Smooth muscle cell of the brain vasculature (primary cell): ENCODE measurements at places on chromosomes 1 and 21.

GRCh38 chr1:207837673-207838072, 73.3 kb downstream of the CD34 start:
- DNase-seq, result no peak

GRCh38 chr1:31152181-31152795, 86.8 kb upstream of the PUM1 start:
- no peak for DNase-seq

DNA sequence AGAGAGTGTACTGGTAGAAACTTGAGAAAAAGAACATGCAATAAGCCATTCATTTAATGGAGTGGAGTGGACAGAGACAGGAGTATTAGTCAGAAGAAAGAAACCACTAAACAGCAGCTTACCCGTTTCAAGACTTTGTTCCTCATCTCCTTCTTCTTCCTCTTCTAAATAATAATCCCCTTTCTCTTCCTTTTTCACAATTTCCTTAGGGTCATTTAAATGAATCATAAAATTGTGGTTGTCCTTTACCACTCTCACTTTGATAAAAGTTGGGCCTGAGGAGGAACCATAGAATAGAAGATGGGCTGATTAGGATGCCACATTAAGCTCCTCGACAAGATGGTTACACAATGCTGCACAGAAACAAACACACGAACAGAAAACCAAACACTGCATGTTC, 109.6 kb downstream of the WDR3 start:
- DNase-seq, result no peak

DNA sequence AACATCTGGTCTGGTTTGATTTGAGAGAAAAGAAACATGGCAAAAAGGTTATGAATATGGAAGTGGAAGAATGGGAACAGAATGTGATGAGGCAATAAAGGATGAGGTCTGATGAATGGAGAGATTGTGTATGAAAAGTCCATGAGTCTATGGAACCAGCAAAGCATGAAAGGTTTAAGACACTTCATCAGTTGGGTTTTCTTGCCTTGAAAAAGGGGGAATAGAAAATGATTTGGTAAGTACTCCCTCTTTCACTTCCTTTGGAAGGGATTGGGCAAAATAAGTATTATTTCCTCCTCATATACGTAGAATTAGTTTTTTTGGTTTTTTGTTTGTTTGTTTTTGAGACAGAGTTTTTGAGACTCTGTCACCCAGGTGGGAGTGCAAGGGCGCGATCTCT, 155.8 kb downstream of the TRIM33 start:
- DNase-seq, result no peak

DNA sequence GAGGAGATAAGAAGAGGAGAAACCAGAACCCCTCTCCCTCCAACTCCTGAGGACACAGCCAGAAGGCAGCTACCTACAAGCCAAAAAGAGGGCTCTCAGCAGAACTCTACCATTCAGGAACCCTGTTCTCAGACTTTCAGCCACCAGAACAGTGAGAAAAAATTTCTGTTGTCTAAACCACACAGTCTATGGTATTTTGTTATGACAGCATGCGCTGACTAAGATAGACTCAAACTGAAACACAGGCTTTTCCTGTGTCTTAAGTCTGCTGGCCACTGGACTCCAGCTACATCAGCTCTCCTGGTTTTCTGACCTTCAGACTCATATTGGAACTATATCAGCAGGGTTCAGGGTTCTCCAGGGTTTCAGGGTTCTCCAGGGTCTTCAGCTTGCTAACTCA, 126.5 kb upstream of the TNFSF4 start:
- no peak for DNase-seq

DNA sequence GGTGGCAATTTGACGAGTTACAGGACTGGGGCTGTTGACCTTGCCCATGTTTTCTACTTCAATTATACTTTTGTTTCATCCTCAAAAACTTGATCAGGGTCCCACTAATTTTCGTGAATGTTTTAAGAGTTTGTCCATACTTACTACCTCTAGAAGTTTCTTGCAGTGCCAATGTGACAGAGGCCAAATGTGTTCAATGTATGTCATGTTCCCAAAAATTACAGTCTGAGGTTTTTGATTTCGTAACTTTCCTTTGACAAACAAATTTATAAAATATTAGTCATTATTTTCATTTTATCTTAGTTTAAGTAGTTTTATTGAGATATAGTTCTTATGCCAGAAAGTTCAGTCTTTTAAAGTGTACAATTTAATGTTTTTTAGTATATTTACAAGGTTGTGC, 15.3 kb downstream of the VPS13D start:
- DNase-seq, result no peak

GRCh38 chr21:33383056-33383888, 19.9 kb upstream of the IFNGR2 start:
- no peak for DNase-seq

- no peak for DNase-seq
Measured at GRCh38 chr1:245216366-245217115, 61.8 kb downstream of the KIF26B start.

GRCh38 chr1:204842892-204843291, 27.8 kb upstream of the NFASC start:
- no peak for DNase-seq

DNA sequence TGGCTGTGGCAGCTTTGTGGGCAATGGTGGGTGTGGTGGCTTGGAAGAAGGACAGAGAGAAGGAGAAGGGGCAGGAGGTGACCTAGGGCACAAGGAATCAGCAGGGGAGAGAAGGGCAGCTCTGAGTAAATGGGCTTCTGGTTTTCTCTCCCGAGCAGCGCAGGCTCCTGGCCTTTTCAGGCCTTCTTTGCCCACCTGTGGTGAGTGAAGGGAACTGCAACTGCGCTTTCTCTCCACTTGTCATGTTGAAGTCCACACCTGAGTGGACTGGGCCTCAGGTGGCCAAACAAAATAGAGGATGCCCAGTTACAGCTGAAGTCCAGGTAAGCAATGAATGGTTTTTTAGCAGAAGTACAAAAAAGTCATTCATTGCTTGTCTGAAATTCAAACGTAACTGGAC, 29.4 kb upstream of the KCNA10 start:
- DNase-seq, result no peak

DNA sequence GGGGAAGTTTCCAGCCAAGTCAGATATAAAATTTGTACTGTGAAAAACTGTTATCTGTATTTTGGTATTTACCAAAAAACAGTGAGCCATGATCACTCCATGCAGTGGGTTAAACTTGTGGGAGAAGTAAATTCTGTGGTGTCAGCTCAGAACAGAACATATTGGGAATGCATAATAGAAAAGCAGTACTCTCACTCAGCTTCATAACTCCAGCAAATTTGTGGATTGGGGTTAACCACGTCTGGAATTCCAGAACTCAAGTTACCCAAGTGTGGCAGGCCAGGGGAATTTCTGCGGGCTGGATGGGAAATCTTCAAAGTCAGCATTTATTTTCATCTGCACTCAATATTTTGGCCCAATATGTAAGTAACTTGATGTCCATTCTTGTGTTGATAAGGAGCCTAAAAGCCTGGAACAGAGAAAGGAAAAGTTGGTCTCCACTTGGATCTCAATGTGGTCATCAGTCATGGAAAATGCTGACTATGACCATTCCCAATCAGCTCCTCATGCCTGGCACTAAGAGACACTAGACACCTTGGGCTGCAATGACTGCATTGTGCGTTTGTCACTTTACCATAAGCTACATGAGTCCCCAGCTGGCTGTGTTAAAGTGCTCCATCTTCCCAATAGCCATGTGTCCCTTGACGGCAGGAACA, 39.1 kb upstream of the ENAH start:
- no peak for DNase-seq

DNA sequence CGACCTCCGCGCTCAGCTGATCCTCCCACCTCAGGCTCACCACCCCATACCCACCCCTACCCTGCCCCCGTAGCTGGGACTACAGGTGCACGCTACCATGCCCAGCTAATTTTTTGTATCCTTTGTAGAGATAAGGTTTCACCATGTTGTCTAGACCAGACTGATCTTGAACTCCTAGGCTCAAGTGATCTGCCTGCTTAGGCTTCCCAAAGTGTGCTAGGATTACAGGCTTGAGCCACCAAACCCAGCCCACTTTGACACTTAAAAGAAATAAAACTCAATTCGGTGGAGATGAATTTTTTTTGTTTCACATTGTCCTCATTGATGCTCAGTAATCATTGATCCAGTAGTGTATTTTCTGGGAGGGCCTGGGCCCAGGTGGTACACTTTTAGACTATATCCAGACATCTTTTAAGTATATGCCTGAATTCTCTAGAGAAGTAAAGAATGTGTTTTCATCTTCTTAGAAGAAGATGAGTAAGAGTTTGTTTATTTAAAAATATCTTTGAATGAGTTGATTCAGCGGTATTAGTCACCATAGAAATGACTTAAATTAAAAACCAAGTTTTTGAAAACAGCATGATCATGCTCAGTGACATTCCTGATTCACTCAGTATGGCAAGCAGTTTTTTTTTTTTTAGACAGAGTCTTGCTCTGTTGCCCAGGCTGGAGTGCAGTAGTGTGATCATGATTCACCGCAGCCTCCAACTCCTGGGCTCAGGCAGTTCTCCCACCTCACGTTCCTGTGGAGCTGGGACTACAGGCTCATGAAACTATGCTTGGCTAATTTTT, 57.8 kb downstream of the EPB41 start:
- DNase-seq, result peak; percentile 39

- no peak for DNase-seq
Measured at GRCh38 chr21:32733356-32733755, 5.5 kb upstream of the SYNJ1 start.

- DNase-seq, result peak; percentile 9
Measured at GRCh38 chr1:201346337-201346939, 31.0 kb downstream of the TNNT2 start.

DNA sequence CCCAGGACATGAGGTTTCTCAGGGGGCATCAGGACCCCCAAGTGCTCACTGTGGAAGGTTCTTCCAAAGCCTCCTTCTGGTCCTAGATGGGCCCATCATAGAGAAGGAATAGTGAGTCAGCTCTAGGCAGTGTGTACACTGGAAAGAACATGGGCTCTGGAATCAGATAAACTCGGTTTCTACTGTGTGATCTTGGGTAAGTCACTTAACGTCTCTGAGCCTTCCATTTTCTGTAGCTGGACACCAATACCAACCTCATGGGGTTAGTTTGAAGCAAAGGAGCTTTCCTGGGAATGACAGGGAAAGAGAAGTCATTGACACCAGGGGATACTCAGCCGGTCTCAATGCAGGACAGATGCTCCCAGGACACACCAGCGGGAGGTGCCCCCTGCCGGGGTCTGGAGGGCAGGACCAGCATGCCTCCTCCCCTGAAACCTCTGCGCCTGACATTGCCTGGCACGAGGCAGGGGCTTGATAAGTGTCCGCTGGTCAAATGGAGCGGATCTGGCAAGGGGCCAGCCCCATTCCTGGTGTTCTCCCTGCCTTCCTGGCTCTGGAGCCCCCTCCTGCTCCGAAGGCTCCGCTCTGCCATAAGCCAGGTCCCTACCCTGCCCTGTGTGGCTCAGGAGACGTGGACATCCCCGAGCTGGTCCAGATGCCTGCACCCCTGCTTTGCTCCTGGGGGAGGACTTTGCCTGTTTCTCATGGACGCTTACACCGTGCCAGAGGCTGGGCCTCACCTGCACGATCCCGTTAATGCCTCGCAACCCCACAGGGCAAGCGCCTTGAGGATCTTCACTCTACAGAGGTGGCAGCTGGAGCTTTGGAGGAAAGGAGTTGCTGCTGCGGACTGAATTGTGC, 52.8 kb downstream of the EDN2 start:
- DNase-seq, result no peak

DNA sequence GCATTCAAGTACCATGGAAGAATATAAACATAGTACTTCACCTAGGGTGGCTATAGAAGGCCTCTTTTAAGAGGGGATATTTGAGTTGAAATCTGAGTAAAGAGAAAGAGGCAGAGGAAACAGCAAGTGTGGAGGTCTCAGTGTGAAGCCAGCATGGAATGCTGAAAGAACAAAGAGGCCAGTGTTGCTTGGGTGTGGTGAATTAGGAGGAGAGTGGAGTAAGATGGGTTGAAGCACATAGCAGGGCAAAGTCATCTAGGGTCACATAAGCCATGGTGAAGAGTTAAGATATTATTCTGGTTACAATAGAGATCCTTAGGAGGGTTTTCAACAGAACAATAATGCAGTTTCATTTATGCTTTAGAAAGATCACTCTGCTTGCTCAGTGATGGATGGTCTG, 37.5 kb downstream of the C1orf141 start:
- DNase-seq, result no peak

- DNase-seq, result no peak
Measured at GRCh38 chr1:231938211-231938610, 311.6 kb downstream of the DISC1 start.

- DNase-seq, result no peak
Measured at GRCh38 chr1:32063261-32063681, 9.5 kb upstream of the TMEM39B start.

- DNase-seq, result no peak
Measured at GRCh38 chr21:38506661-38507281, 8.5 kb upstream of the ERG start.

DNA sequence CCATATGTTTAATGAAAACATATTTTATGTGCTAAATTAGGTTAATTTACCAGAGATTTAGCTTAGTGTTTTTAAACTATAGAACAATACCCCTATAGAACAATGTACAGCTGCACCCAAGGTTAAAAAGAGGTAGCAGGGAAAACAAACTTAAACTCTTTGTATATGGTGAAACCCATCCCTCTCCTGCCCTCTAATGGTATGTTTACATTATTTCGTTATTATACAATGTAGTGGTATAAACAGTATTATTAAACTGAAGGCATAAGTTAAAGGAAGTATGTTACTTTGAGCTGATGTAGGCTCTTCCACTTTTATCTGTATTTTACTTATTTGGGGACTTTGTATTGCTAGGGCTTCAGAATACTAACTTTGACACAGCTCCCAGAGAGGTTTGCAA, 16.7 kb upstream of the ZYG11A start:
- DNase-seq, result no peak

GRCh38 chr21:40166291-40166843, 299.1 kb downstream of the PCP4 start:
- DNase-seq, result no peak

DNA sequence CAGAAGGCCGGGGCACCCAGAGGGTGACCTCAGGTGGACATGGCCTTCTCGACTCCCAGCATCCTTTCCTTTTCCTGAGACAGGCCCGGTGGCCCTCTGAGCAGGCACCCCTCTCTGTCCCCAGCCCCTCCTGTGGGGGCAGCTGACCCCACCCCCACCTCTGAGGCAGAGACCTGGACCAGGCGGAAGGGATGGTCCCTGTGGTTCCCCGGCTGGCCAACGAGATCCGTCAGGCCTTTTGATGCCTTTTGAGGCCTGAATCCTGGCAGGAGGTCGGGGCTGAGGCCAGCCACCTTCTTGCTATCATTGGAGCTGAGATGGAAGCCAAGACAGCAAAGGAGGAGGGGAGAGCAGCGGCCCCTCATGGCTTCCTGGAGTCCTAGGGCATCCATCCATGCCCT, 50.2 kb upstream of the ACTRT2 start:
- DNase-seq, result no peak

- DNase-seq, result no peak
Measured at GRCh38 chr21:20998886-20999285, 677 bp downstream of the NCAM2 start.

- DNase-seq, result no peak
Measured at GRCh38 chr1:185281245-185281644, 35.8 kb downstream of the IVNS1ABP start.
